ENCODE measurements at places on chromosomes 12 and 14.

- DNase-seq = no peak
Observed at GRCh38 chr12:67085699-67086098, 183.5 kb upstream of the CAND1 start.

GRCh38 chr12:91562476-91562875 lies 379.9 kb upstream of the DCN start:
- no peak for DNase-seq

DNA sequence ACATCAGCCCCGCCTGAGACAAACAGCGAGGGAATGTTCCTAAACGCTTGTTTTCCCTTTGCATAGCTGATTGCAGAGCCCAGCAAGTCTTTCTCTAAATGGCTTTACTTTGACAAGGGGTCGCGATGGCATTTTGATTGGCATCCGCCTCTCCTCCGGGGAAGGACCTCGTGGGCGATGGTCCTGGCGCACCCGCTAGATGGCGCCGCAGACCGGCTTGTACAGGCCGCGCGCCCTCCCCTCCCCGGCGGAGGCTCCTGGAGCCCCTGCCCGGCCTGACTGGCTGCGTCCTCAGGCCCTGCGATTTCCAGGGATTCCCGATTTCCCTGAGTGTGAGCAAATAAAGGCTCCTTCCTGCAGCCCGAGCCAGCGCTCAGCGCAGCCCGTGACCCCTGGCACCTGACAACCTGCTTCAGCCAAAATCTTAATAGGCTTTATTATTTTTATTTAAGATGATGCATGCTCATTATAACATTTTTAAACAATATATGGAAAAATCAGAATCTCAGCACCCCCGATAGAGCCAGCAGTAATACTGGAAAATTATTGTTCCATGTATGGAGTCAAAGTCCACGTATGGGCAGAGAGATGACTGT lies 468.3 kb downstream of the AACS start:
- DNase-seq = no peak

GRCh38 chr14:90499121-90499520 lies 102.3 kb downstream of the CALM1 start:
- no peak for DNase-seq

DNA sequence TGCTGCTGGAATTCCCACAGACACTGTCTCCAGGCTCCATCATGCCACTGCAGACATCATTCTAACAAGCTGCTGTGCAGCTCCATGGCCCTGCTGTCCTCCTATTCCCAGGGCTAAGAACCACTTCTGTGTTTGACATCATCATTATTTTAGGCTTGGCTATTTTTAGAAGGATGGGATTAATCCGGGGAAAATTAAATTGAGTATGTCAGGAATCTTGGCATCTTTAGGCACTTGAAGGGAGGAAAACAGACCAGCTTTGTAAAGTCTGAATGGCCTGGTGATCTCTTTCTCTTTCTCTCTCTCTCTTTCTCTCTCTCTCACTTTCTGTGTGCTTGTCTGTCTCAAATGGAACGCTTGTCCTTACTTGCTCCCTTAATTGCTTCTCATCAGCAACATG lies 568.3 kb upstream of the FLRT2 start:
- DNase-seq = no peak

DNA sequence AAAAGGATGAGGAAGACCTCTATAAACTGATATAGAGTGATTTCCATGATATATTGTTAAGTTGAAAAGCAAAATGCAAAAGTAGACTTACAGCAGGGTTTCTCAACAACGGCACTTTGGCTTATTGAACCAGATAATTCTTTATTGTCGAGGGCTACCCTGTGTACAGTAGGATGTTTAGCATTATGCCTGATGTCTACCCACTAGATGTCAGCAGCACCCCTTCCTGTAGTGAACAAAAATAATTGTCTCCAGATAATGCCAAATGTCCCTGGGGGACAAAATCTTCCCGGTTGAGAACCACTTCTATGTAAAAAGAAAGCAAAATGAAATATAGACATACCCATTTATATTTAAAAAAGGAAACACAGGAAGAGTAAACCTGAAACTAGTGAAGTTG lies 32.4 kb downstream of the ABCD2 start:
- DNase-seq = no peak

- DNase-seq = no peak
Observed at GRCh38 chr12:13148485-13148847, 45.0 kb upstream of the GSG1 start.

GRCh38 chr14:43399289-43399688 lies 1107.8 kb downstream of the FSCB start:
- no peak for DNase-seq

DNA sequence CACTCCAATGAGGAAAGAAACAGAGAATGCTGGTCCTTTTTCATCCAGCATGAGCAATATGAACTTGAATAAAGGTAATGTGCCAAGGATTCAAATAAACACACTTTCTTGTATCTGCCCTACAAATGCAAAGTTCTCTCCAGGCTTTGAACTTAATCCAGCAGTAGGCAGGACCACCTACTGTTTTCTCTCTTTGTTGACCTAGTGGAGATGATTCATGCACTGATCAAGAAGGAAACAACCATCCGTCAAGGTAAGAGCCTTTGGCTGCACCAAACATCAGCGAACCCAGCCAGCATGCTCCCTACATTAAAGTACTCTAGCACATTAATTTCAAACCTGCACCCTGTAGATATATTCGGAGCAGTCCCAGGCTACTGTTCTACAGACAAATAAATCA lies 489.3 kb downstream of the GALC start:
- DNase-seq = no peak

Measured in stimulated activated CD8-positive, alpha-beta memory T cell treated with anti-CD3 and anti-CD28 coated beads, Interleukin-15, amount 100 ng/mL, for 48 hours (primary cell).